Esophagus squamous epithelium (tissue), 5 donors: ENCODE measurements at places on chromosomes 4 and X.

DNA sequence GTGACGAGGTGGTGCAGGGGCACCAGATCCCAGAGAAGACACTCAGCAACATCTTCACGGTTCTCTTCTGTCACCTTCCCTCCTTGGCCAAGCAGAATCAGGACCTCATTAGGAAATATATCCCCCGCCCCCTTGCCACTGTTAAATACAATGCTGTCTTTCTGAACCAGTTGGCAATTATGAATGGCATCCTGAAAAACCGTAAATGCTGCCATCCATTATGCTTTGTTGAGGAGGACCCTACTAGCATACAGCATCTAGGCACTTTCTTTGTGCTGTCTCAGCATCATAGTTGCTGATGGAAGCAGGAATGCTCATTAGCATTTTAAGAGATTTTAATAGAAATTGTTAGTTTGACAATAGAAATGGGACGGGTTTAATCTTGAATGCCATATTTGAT lies 138.5 kb downstream of the DCLK2 start:
- no peak for DNase-seq

- no peak for DNase-seq
Measured at GRCh38 chr4:8473920-8474590, 33.5 kb downstream of the TRMT44 start.

- DNase-seq, result no peak
Measured at GRCh38 chr4:114025176-114025777, 45.8 kb upstream of the ARSJ start.

DNA sequence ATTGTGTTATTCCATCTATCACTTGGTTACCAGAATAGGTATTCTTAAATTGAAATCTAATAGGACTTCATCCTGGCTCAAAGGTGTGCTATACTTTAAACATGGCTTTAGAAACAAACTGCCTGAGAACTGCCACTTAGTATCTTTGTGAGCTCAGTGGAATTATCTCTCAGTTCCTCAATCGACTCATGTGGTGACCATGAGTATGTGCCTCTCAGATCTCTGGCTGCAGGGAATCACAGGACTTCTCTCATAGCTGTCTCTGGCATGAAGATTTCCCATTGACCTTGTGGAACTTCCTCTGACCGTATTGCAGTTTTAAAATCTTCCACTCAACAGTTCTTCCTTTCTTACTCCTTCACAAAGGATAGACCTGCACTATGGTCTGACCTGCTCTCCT lies 681.9 kb upstream of the BOD1L1 start:
- no peak for DNase-seq

- no peak for DNase-seq
Measured at GRCh38 chr4:87108142-87108546, 112.3 kb downstream of the KLHL8 start.

DNA sequence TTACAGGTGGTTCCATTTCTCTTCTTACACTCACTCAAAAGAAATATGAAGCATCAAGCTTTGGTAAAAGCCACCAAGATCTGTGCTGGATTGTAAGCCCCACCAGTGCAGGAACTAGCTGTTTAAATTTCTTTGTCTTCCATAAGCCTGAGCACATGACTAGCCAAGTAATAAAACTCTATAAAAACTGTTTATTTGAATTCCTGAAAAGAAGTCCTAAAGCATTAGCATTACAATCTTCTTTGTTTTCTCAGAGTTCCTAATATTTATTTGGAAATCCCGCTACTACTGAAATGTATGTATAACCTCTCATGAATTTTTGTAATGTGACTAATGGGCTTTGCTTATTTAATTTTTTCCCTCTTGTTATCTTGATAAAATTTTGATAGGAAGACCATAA lies 65.9 kb downstream of the IQCM start:
- no peak for DNase-seq

- DNase-seq, result no peak
Measured at GRCh38 chr4:87541956-87542709, 13.0 kb upstream of the SPARCL1 start.

DNA sequence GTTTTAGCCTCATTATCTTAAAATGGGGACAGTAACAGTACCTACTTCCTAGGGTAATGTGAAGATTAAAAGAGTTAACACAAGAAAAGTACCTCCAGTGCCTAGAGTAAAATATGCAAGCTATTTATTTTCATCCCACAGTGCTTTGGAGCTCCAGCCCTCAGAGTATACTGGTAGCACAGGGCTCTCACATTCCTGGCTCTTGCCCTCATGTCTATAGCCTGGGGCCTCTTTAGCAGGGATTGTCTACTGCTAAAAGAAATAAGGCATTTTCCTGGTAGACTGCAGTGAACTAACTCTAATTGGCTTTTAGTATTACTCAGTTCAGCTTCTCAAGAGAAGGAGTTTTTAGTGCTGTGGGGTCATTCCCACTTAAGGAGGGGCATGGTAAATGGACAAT lies 60.8 kb downstream of the RRAGB start:
- no peak for DNase-seq

GRCh38 chr4:172898715-172899114 lies 269.9 kb upstream of the GALNT7 start:
- DNase-seq, result no peak

DNA sequence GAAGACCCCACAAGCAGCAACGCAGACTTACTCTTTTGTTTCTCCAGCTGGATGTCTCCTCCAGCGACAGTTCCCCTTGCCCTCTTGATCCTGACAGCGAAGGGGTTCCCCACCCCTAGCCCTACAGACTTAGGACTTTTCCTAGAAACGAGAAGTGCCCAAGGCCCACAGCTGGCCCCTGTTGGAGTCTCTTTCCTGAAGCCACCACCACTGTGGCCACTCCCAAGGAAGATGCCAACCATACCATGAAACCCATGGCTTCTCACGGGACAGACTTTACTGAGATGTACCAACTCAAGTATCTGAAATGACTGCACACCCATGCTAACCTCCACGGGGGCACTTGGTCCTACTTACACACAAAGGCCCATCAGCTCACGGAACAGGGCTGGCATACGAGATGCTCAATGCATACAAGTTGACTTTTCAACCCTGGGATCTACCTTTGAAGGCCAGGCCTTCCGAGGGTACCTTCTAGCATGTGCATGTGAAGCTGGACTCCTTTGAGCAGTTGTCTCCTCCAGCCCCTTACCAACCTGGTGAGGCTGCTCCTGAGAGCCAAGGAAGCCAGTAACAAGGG lies 924 bp upstream of the IRAK1 start:
- no peak for DNase-seq

GRCh38 chrX:47991263-47992094 lies 12.3 kb downstream of the ZNF182 start:
- DNase-seq, result no peak

- no peak for DNase-seq
Measured at GRCh38 chrX:105098812-105099211, 121.7 kb downstream of the TEX13A start.

DNA sequence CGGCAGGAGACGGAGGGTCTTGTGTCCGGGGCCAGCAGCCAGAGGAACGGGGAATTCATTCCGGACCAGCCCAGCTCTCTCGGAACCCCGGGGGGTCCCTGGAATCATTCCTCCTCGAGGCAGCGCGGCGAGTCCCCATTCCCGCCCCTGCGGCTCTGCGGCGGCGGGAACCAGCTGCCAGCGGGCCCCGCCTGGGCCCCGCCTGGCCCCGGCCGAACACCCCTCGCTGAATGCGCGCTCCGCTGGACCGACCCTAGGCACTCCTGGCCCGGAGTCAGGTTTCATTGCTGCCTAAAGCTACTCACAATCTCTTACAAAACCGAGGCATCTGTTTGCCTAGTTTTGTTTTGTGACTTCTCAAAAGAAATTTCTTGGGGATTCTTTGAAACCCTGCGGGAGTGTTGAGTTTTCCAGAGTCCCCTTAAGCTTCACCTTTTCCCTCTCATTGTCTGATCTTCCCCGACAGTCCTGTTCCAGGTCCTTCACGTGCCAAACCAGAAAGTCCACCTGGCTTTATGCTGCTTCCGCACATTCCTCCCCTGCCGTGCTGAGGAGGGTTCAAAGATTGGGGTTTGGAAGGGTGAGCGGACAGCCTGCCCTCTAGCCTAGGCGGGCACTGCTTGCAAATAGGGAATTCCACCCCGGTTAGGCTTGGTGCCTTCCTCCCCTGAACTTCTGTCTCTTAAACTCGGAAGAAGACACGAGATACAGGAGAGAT lies 789 bp downstream of the ARHGAP10 start:
- DNase-seq, result no peak

DNA sequence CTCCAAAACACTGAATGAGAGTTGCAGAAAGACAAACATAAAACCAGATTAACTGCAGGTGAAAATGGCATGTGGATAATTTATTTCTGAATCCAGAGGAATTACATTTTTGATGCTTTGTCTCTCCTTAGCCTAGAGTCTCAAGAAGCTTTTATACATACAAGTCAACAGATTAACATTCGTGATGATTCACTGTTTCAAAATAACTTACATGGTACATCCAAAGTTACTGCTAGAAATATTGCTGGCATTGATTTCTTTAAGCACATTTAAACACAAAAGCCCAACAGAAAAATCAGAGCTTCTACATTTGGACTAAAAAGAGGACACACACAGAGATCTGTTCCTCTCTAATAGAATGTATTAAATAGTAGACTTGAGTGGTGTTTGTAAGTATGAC lies 105.6 kb downstream of the AMELX start:
- no peak for DNase-seq

DNA sequence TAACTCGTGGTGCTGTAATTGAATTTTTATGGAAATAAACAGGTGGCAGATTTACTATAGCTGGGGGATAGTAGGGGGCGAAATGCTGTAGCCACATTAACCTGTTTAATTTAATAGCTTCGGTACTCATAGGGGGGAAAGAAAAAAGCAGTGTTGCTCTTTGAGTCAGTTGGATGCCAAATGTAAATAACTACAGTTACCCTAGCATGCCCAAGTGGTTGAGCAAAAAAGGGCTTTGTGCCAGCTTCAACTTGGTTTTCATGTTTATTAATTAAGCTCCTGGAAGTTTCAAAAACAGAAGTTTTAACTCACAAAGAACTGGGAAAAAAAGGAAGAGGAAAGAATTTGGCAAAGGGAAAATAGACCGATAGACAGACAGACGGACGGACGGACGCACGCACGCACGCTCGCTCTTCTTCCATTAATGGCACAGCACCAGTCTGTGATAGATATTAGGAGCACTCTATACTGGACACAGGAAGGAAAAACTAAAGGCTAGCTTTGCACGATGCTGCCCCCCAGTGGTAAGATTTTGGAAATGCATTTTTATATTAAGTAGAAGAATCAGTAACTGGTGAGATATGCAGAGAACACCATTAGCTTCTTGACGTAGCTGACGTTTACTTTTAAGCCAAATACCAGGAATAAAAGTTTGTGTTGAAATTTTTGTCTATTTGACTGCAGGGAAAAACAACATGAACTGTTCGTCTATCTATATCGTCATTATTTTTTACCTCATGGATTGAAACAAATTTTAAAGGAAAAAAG lies 151.8 kb downstream of the SLC7A11 start:
- no peak for DNase-seq

DNA sequence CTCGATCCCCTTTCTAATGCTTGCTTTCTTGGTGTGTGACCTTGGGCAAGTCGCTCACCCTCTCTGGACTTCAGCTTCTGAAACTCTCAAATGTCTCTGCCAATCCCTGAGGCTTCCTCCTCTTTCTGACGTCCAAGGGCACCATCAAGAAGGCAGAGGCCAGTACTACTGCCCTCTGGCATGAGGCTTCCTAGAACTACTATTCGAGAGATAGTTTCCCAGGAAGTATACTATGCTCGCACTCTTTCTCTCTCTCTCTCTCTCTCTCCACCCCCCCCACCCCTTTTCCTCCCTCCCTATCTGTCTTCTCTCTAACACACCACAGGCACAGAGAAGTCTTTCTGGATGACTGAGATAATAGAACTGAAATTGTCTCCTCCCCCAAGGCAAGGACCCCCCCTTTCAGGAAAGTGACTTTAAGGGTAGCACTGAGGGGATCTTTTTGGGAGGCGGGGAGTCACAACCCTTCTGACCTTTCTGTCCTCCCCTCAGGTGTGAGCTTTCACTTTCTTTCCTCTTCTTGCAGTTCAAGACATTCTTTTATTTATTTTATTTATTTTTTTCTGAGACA lies 20.0 kb upstream of the BCOR start:
- DNase-seq, result no peak

DNA sequence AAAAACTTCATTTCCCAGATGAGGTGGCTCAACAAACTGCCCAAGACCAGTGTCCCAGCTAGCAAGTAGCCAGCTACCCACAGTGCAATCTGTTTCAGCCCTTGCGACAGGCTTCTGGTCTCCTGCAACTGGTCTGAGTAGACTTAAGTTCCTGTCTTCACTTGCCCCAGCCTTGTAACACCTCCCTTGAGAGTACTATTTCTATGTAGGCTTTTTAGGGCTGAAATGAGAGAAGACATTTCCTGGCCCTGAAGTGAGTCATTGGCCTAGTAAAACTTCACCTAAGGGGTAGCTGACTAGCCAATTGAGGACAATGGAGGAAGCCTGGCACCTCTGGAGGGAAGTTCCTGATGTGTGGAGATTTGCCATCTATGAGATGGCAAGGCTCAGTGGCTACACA lies 80.1 kb upstream of the STIM2 start:
- DNase-seq, result no peak

DNA sequence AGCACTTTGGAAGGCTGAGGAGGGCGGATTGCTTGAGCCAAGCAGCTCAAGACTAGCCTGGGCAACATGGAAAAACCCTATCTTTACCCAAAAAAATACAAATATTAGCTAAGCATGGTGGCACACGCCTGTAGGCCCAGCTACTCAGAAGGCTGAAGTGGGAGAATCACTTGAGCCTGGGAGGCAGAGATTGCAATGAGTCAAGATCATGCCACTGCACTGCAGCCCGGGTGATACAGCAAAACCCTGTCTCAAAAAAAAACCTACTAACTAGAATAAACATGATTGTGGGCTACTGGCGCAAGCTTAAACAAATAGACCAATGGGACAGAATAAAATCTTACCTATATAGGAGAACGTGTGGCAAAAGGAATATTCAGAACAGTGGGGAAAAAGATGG lies 7.3 kb downstream of the CDKL2 start:
- no peak for DNase-seq

GRCh38 chr4:104279744-104280143 lies 214.9 kb downstream of the CXXC4 start:
- no peak for DNase-seq

DNA sequence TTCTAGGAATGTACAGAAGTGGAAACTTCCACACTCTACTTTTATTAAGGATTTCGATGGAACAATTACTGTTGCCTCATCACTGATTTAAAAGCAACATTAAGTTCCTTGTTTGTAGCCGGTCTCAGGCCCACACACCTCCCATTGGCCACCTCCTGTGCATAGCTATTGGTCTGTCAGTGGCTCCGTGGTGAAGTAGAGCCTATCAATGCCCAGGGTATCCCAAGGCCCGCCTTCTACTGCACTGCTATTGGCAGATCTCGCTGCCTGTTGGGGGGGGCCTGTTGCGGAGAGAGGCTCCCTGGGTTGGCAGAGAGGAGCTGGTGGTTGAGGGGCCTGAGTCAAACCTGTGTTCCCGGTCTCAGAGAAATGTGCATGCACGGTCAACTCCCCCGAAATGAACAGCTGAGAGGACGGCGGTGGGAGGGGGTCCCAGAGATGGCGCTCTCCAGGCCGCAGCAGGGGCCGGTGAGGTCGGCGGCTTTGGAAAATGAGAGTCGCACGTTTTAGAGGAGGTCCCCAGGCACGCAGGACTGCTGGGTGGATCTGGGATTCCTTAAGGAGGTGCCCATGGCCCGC lies 4.9 kb upstream of the ARAF start:
- DNase-seq, result peak; percentile 61

GRCh38 chr4:140266958-140267568 lies 106.4 kb upstream of the SCOC start:
- no peak for DNase-seq

- DNase-seq, result no peak
Measured at GRCh38 chr4:67973608-67974007, 10.3 kb upstream of the TMPRSS11A start.

GRCh38 chr4:186543206-186543605 lies 12.2 kb downstream of the MTNR1A start:
- DNase-seq, result no peak
